ENCODE measurements at places on chromosomes 2 and 18.

- DNase-seq = no peak
Observed at GRCh38 chr2:63163161-63163820, 112.7 kb downstream of the OTX1 start.

- no peak for DNase-seq
Observed at GRCh38 chr2:127053731-127054603, 53.0 kb downstream of the BIN1 start.

DNA sequence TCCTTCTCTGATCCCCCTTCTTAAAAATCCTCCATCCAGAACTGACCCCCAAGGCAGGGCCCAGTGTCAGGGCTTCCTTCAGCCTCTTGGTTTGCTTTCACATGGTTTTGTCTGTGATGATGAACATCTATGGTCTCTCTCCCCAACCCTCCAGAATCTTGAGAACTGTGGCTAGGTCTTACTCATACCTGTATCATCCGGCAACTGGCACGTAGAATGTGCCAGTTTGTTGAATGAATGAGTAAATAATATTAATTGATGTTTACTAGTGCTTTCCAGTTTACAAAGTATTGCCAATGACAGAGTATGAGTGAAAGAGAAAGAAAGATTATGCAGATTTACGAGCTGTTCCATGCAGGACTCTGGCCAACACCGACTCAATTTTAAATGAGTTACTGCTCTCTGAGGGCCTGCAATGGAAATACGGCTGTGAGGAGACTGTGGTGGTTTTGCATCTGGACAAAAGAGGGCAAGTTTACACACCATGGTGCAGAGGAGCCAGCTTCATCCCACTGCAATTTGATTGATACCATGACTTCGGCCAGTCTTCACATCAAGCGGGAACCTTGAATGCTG is 29.9 kb upstream of the TRIB2 start:
- DNase-seq = no peak

DNA sequence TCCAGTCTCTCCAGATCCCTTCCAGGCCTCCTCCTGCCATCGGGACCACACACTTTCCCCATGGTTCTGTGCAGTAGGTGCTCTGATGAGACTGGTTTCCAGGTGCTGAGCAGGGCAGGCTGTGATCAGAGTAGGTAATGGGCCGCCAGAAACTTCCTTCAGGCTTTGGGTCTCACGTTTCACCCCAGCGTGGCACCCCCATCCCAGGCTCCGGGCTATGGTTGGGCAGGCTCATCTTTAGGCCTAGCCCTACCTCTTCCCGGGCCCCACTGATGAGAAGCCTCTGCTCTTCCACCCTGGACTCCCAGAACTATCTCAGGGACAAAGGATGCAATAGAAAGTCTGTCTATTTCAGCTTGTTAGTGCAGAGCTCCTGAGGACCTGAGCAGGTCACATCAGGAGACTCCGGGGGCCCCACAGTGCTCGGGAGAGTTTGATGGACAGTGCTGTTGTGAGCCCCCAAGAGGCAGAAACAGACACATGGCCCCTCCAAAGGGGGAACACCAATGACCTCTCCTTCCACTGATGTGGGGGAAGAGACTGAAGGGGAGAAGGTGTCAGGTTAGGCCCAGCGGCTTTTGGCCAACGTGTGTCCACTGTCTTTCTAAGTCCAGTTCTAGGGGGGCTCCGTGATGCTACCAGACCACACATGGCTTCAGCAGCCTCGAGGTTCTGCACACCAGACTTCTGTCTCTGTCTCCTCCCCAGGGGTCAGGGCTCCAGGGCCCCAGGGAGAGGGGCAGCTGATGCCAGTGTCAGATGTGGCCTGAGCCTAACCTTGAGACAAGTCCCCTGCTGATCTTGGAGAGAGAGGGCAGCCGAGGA is 5.8 kb upstream of the PROM2 start:
- DNase-seq = no peak

DNA sequence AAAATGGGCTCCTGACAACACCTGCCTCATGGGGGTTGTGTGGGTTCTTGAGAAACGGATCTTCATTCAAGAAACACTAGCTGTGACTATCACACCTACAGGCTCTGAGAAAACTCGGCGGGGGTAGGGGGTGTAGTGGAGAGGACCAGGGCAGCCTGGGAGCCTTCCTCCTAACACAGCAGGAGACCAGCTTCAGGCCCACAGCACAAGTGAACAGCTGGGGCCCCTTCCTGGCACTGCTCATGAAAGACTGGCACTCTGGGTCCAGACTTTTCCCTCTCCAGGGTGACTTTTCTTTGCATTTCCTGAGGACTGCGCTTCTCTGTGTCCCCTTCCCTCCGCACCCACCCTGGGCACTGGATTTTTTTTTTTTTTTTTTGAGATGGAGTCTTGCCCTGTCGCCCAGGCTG is 7.2 kb upstream of the SEMA4C start:
- no peak for DNase-seq

GRCh38 chr2:212076456-212076855 is 462.1 kb downstream of the ERBB4 start:
- DNase-seq = no peak

DNA sequence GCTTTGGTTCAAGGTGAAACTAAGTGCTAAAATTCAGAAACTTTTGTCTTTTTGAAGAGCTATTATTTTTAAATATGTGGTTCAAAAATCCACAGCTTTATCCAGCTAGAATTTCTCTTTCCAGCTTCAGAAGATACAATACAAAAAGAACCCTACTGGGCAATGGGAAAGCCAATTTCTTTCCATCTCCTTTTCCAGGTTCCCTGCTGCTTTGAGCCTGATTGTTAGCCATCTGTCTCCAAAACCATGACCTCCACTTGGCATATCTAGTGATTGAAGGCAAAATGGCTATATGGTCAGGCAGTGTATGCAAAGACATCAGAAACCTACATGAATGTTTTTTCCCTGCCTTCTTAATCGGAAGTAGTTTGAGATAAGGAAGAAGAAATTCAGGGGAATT is 134.1 kb downstream of the KCNH7 start:
- no peak for DNase-seq

DNA sequence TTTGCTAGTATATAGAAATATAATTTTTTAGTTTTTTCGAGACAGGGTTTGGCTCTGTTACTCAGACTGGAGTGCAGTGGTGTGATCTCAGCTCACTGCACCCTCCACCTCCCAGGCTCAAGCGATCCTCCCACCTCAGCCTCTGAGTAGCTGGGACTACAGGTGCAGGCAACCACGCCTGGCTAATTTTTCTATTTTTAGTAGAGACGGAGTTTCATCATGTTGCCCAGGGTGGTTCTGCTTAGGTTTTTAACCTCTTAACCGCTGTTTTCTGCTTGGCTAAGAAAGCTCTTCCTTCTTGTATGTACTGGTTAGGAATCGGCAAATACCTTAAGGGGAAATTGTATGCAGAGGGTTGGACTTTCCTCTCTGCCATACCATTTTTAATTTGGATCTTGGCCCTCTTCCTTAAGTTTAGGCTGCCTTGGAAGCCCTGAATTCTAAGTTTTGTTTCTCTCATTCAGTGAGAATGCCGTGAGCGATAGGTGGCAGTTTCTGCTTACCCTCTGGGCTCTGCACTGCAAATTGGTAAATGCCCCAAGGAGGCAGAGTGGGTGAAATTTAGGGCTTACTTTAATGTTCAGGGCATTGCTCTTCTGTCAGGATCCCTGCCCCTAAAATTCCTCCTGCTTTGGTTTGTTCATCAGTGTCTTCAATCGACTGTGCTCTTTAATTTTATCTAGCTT is 32.3 kb downstream of the EML6 start:
- DNase-seq = no peak

- DNase-seq = no peak
Observed at GRCh38 chr2:101858910-101859309, 132.8 kb upstream of the IL1R2 start.

- no peak for DNase-seq
Observed at GRCh38 chr2:219548990-219549389, 5.2 kb downstream of the TMEM198 start.

- no peak for DNase-seq
Observed at GRCh38 chr2:216428618-216429350, 16.5 kb downstream of the SMARCAL1 start.

All from stimulated activated CD4-positive, alpha-beta T cell treated with anti-CD3 and anti-CD28 coated beads, Interleukin-4, amount 100 ng/mL, for 48 hours (primary cell).